ENCODE measurements at places on chromosomes 2 and 18.

GRCh38 chr2:26649322-26649721 lies 8.2 kb upstream of the CIB4 start:
- no peak for DNase-seq

DNA sequence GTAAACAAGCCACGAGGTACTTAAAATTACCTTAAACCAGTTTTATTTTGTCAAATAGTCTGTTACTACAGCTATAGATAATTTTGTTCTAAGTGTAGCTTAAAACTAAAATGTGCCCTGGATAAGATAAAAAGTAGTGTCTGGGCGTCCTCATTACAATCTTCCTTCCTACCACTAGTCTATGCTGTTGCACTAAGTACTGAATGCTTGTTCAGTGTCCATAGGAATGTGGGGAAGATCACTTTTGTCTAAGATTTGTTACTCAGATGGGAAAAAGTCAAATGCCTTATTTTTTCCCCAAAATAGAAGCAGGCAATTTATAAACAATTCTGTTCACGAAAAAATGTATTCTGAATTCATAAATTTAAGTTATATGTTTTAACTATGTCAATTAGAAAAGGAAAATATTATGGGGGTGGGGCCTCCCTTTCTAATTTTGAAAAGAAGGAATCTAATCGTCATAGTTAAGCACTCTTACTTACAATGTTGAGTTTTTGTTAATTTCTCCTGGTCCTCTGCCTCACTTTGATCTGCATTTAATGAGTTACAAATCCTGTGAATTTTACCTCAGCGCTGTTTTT lies 140.4 kb upstream of the VRK2 start:
- no peak for DNase-seq

GRCh38 chr2:55420439-55420725 lies 726 bp upstream of the CCDC88A start:
- DNase-seq: no peak

GRCh38 chr2:121253021-121253673 lies 31.9 kb downstream of the TFCP2L1 start:
- no peak for DNase-seq

DNA sequence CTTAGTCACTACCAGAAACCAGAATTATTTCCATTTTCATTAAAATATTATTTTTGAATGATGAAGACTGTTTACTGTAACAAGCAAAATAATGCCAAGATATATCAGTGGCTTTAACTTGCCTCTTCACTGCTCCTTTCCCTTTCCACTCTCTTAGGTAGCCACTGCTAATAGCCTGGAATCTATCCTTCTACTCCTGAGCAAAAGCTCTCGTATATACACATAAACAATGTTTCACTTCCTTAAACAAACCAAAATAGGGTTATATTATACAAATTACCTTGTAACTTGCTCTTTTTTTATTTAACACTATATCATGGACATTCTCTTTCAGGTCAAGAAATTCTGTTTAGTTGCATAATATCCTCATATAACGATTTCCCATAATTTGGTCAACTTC lies 20.8 kb downstream of the IMMT start:
- no peak for DNase-seq

- no peak for DNase-seq
These were observed 29.4 kb downstream of the AOX1 start for GRCh38 chr2:200615247-200615646.
